ENCODE measurements at places on chromosomes 6 and 20. TPM values are rescaled to one million over a fixed set of nuclear protein-coding genes. Genes with fewer than 3 reads are reported as not detected.

GRCh38 chr6:125354649-125355048 lies 52.9 kb upstream of the HDDC2 start:
- no peak for DNase-seq

AHCY gene
- 207 TPM for total RNA-seq

DNA sequence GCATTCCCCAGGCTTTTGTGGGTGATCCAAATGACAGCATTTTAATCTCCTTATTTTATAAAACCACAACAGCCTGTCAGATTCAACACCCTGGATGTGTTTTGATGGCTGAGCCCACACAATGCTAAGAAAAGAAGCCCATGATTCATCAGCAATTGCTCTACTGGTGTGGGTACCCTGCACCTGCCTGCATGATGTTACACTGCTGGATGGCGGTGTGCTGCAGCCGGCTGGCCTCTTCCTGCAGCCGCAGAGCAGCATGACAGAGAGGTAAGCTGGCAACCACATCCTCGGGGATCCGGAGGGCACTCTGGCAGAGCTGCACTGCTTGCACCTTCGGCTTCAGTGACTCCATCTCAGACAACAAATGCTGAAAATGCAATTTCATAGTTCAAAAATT lies 327.5 kb downstream of the SYNE1 start:
- DNase-seq, result no peak

RNF182 gene
- not detected for total RNA-seq

Measured in bronchial epithelial cell (primary cell).